Glutamatergic neuron (in vitro differentiated cells): ENCODE measurements at places on chromosomes 4 and X. TPM values are rescaled to one million over a fixed set of nuclear protein-coding genes. Genes with fewer than 3 reads are reported as not detected.
A peak's percentile ranks its signal among the peaks of the same experiment; 100 is the strongest.

DNA sequence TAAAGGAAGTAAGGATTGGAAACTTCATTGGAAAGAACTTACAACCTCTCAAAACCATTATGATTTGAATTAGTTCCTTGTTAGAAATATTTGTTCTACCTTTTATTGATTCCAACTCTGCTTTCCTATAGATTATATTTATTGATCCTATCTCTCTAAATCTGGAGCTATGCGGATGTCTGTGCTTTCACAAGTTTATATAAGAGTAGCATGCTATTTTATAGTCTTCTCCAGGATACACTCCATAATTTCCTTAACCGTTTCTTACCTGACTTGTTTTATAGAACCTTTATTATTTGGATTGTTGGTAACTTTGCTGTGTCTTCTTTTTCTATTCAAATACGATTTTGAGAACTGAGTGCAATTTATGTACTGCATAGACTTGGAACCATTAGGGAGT, 668.1 kb downstream of the RAPGEF2 start:
- no peak overlapping the region for H3K4me3 ChIP-seq
- H3K36me3 ChIP-seq, result no peaks in the 10 kb centered on the region
- H3K27me3 ChIP-seq, result peaks cover 2% of the 10 kb centered on the region
- H3K27ac ChIP-seq, result no peak overlapping the region

DNA sequence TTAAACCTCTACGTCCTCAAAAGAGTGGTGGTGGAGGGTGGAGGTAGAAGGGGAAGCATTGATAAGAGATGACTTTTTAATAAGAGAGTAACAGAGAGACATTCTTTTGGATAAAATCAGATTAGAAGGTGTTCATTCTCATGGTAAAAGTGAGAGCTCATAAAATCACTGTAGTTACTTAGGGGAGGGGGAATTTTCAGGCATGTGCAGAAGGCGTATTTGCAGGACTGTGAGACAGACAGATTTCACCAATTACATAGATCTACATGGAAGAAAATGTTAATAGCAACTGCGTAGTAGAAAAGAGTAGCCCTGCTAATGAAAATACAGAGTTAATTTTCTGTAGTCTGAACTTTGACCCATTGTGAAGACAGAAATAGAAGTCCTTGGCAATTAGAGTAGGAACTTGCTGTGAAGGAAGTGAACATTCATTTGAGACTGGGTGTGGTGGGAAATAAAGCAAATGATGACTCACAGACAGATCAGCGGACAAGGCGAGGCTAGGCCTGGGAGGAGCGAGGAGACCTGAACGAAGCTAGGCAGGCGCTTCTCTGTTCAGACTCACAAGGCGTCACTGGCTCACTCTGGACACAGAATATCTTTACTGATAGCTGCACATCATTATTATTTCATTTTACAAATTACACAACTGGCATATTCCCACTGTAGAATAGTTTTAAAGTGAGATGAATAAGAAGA, 57.2 kb upstream of the FAM9C start:
- no peak for DNase-seq
- no peak overlapping the region for H3K27ac ChIP-seq
- no peaks in the 10 kb centered on the region for H3K27me3 ChIP-seq
- H3K4me1 ChIP-seq, result peaks cover 3% of the 10 kb centered on the region
- H3K4me3 ChIP-seq, result no peak overlapping the region

DNA sequence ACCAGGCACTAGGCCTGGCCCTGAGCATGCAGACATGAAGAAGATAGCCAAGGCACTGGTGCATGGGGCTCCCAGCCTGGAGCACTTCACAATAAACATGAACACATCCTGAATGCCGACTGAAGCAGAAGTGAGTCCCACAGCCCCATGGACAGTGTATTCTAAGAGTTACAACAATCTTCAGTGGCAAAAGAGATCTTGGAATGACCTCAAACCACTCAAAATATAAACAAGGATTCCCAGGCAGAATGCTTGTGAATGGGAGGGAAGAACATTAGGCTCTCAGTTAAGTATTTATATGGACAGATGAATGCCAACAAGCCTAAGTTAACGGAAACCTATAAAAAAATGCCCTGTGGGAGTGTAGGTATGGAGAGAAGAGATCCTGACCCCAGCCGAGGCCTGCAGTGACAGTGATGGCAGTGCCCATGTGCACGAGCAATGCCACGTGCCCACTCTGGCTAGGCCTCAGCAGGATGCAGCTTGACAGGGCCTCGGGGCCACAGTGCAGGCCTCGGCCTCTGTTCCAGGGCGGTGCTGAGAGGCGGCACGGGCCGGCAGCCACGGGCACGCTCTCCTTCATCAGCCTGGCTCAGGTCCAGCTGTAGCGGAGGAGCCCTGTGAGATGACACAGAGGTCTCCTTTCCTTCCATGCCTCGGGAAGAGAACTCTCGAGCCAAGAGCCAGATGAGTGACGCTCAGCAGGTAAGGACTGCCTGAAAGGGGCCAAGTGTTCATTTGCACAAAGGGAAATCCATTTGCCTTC, 49.2 kb downstream of the IRF2 start:
- no peak overlapping the region for H3K4me3 ChIP-seq
- H3K27me3 ChIP-seq, result peaks cover 5% of the 10 kb centered on the region
- DNase-seq, result no peak
- peaks cover 3% of the 10 kb centered on the region for H3K4me1 ChIP-seq

DNA sequence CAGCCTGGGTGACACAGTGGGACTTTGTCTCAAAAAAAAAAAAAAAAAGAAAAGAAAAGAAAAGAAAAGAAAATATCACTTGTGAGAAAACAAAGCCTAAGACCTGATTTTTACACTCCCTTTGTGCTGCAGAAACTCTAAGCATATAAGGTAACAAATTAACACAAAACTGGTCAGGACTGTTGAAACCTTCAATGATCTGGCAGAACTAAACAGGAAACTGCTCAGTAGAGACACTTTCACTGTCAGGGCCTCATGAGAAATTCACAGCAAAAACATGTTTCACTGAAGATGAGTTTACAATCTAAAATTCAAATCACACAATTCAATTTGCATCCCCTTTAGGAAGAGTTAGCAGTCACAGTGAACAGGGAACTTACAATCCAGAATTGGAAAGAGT, 69.1 kb upstream of the HOPX start:
- H3K4me3 ChIP-seq, result no peak overlapping the region
- no peaks in the 10 kb centered on the region for H3K4me1 ChIP-seq
- peaks cover 5% of the 10 kb centered on the region for H3K36me3 ChIP-seq
- no peaks in the 10 kb centered on the region for H3K27me3 ChIP-seq
- no peak for DNase-seq

DNA sequence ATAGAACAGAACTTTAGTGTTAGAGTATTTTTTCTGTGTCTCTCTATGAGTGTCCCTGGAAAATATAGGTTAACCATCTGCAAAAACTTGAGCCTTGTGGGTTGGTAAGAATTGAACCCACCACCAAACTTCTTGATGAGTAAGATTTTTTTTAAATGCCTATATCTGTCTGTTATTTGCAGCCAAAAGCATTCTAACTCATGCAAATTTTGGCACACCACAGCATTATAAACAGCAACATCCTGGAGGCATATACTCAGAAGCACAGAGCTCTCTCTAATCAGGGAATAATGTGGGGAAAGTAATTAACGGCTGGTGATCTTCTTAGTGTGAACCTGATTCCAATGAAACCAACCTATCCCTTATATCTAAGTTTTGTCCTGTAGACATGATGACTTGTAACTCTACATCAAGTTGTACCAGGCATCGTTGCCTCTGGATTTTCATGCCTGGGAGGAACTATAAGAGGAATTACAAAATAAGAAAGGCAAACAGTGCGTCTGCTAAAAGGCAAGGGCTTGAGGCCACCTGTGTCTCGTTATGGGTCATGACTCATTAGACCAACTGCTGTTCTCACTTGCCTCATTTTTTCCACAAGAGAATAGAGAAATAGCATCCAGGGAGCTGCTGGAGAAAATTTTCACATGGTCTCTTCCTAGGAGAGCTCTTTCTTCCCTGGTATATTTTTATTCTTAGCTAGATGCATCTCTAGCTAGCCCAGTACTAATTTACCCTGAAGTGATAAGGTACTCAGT, 202.4 kb downstream of the CHIC2 start:
- no peak overlapping the region for H3K4me3 ChIP-seq
- no peak for DNase-seq
- peak overlapping the region; percentile 78 for H3K27ac ChIP-seq
- no peaks in the 10 kb centered on the region for H3K36me3 ChIP-seq
- H3K4me1 ChIP-seq, result peaks cover 32% of the 10 kb centered on the region
- H3K27me3 ChIP-seq, result no peaks in the 10 kb centered on the region

DNA sequence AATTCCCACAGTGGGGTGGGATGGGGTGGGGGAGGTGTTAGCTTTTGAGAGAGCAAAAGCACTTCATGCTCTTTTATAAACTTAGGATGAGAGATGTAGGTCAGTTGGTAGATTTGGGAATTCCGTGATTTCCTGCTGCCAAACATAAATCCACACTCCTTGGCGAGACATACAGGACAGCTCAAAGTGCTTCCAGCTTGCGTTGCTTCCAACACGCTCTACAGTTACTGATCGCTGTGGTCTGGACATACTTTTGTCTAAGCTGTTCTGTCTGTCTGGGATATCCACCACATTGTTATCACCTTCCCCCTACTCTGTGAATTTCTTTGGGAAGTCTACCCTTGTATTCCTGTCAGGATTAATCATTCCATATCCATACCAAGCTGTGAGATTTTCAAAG, 117.5 kb downstream of the RAPGEF2 start:
- no peak for DNase-seq
- no peak overlapping the region for H3K4me3 ChIP-seq
- H3K27ac ChIP-seq, result no peak overlapping the region
- H3K4me1 ChIP-seq, result peaks cover 15% of the 10 kb centered on the region

DNA sequence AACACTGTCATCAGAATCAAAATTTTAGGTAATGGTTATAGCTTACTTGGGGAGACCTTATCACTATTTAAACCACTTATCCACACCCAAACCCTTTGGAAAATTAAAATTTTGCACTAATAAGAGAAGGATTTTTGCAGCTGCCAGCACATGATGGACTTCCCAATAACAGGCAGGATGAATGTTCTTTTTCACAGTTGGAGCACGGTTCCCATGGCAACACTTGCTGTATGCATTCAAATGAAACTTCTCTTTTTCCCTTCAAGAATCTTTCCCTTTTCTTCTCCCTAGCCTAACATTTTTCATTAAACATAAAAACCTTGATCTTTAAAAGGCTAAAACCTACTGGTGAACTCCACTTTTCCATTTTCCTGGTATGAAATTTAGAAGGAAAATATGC, 768.2 kb downstream of the KCTD8 start:
- H3K4me1 ChIP-seq, result peaks cover 2% of the 10 kb centered on the region
- no peak overlapping the region for H3K27ac ChIP-seq
- no peak for DNase-seq
- H3K27me3 ChIP-seq, result no peaks in the 10 kb centered on the region

DNA sequence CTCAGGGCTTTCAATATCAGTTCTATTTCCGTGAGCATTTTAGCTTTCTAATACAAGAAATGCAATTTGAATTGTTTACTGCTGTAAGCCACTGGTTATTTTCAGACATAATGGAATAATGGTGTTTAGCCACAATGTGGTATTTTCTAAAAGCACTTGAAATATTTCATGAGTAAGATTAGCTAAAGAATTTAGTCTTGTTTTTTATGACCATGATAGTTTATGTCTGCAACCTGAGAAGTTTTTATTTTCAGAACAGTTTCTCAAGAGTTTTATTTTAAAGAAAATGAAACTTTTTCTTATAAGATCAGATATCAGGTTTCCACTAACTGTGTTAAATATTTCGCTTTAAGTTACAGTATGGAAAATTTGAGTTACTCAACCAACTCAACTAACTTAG, 60.2 kb downstream of the SLIT2 start:
- no peak for DNase-seq
- peaks cover 3% of the 10 kb centered on the region for H3K4me1 ChIP-seq
- no peaks in the 10 kb centered on the region for H3K36me3 ChIP-seq

- no peak overlapping the region for H3K27ac ChIP-seq
- no peaks in the 10 kb centered on the region for H3K36me3 ChIP-seq
- H3K27me3 ChIP-seq, result no peaks in the 10 kb centered on the region
- H3K4me3 ChIP-seq, result no peak overlapping the region
- peaks cover 4% of the 10 kb centered on the region for H3K4me1 ChIP-seq
These were observed 427.3 kb upstream of the FAM241A start for GRCh38 chr4:111717921-111718320.

GRCh38 chrX:108178143-108178498, 86.5 kb downstream of the ATG4A start:
- DNase-seq, result no peak
- no peak overlapping the region for H3K27ac ChIP-seq
- no peaks in the 10 kb centered on the region for H3K36me3 ChIP-seq
- H3K27me3 ChIP-seq, result no peaks in the 10 kb centered on the region
- H3K4me1 ChIP-seq, result no peaks in the 10 kb centered on the region

- H3K4me1 ChIP-seq, result peaks cover 24% of the 10 kb centered on the region
- H3K27me3 ChIP-seq, result peaks cover 4% of the 10 kb centered on the region
- DNase-seq, result no peak
These were observed 179.1 kb upstream of the DKK2 start for GRCh38 chr4:107215222-107215621.

GRCh38 chrX:5876984-5877596, 351.6 kb downstream of the NLGN4X start:
- no peak overlapping the region for H3K4me3 ChIP-seq
- H3K27ac ChIP-seq, result no peak overlapping the region
- H3K27me3 ChIP-seq, result no peaks in the 10 kb centered on the region
- peak; percentile 23 for DNase-seq
- H3K36me3 ChIP-seq, result no peaks in the 10 kb centered on the region
- H3K4me1 ChIP-seq, result peaks cover 10% of the 10 kb centered on the region

GRCh38 chrX:102599951-102600579, 750 bp downstream of the ARMCX5 start:
- H3K4me1 ChIP-seq, result peaks cover 10% of the 10 kb centered on the region
- H3K36me3 ChIP-seq, result peaks cover 5% of the 10 kb centered on the region
- peak overlapping the region; percentile 97 for H3K4me3 ChIP-seq
- no peaks in the 10 kb centered on the region for H3K27me3 ChIP-seq
- DNase-seq, result no peak

GRCh38 chr4:8082517-8083055, 76.0 kb downstream of the ABLIM2 start:
- H3K36me3 ChIP-seq, result no peaks in the 10 kb centered on the region
- H3K27me3 ChIP-seq, result peaks cover 6% of the 10 kb centered on the region
- no peak overlapping the region for H3K27ac ChIP-seq
- no peak overlapping the region for H3K4me3 ChIP-seq

SLC6A14 gene
- total RNA-seq, result not detected

GASK1B gene
- total RNA-seq, result 0.07 TPM

SNCA gene
- 15.2 TPM for total RNA-seq

CRLF2 gene
- total RNA-seq, result 0.54 TPM

GSX2 gene
- total RNA-seq, result not detected

NDP gene
- not detected for total RNA-seq

NUDT11 gene
- total RNA-seq, result 35.0 TPM

CXCL3 gene
- total RNA-seq, result 0.74 TPM

AR gene
- total RNA-seq, result 0.56 TPM
